Activated T-helper 1 cell treated with anti-CD3 and anti-CD28 coated beads, Interleukin-2, amount 50 U/mL, for 16 hours (primary cell): ENCODE measurements at places on chromosomes 2 and 18.

DNA sequence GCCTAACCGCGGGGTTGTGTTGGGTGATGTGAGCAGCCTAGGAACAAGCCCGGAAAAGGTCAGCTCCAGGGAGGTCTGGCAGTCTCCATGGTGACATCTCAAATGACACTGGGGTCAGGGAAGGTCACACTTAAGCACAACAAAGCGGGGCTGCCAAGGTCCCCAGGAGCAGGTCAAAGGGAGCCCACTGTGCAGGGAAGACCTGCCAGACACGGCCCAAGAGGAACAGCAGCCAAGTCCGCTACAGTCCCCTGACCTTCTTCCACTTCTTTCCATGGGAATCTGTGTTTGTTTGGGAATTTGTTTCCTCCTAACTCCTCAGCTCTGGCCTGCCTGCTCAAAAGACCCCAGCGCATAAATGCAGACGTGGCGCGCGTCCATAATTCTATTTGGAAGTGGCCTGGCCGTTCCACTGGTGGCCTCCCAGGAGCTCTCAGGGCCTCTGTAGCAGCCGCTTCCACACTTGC, 232.1 kb upstream of the COPS8 start:
- DNase-seq: no peak

GRCh38 chr2:169087757-169088379, 18.5 kb downstream of the DHRS9 start:
- DNase-seq: no peak

DNA sequence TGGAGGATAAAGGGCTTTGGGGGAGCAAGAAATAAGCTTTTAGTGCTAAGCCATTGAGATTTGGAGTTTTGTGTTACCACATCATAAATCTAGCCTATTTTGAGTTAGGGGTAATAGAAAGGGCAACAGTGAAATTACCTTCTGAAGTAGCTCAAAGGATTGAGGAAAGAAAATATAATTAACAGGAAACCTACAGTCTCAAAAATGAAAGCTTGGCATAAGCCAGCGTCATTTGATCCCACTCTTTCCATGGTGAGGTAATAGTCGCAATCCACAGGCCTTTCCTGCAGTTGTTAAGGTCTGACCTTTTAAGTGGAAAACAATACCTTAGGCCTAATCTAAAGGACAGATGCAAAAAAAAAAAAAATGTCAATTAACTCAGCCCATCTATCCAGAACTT, 182.7 kb downstream of the UXS1 start:
- DNase-seq: no peak

GRCh38 chr2:65974067-65974723, 460.7 kb upstream of the MEIS1 start:
- DNase-seq: no peak

- DNase-seq: no peak
Observed at GRCh38 chr2:188425266-188425665, 133.6 kb downstream of the GULP1 start.
